Dermis microvascular lymphatic vessel endothelial cell (primary cell): ENCODE measurements at places on chromosomes 12 and 14. TPM values are rescaled to one million over a fixed set of nuclear protein-coding genes. Genes with fewer than 3 reads are reported as not detected.

- DNase-seq: peak; percentile 14
Observed at GRCh38 chr12:11891754-11892386, 178.9 kb upstream of the BCL2L14 start.

GRCh38 chr14:76955575-76956315, 72.8 kb downstream of the IRF2BPL start:
- peak; percentile 71 for DNase-seq

EXD2 gene
- total RNA-seq: 21.8 and 22.0 TPM in 2 replicates

DNA sequence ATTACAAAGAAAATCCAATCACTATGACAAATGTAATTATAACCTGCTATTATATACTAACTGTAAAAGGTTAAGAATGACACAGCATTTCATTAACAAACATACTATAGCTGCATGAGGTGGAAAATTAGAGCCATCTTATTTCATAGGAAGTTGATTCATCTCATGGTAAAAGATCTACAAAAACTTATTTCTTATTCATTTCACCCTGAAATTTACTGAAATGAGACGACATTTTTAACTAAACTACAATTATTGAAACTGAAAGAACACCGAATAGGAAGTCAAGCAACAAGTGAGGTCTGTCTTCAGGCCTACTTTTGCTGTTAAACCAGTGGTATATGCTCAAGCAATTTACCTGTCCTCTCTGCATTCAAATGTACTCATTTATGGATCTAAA, 87.2 kb downstream of the CEP83 start:
- DNase-seq: no peak

GALNT6 gene
- total RNA-seq: 13.7 and 22.1 TPM in 2 replicates

- DNase-seq: no peak
Observed at GRCh38 chr12:85569261-85569660, 266.9 kb downstream of the RASSF9 start.
